Fibroblast of mammary gland (primary cell): ENCODE measurements at places on chromosomes 7 and 10.
A peak's percentile ranks its signal among the peaks of the same experiment; 100 is the strongest.

DNA sequence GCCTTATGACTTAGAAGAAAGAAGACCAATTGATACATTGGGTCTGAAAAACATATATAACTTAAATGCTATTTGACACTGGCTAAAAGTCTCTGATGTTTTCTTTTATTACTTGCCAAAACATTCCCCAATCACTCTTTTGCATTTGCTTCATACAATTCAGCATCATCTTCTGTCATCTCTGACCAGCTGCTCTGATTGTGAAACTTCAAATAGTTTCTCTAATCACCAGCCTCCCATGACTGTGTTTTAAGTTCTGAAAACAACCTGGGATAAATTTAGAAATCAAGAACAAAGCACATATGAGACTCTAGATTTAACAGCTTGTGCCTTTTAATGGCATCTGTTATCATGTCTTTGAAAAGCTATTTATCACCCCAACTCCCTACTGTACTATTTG lies 208.4 kb upstream of the KCND2 start:
- DNase-seq: peak; percentile 94

DNA sequence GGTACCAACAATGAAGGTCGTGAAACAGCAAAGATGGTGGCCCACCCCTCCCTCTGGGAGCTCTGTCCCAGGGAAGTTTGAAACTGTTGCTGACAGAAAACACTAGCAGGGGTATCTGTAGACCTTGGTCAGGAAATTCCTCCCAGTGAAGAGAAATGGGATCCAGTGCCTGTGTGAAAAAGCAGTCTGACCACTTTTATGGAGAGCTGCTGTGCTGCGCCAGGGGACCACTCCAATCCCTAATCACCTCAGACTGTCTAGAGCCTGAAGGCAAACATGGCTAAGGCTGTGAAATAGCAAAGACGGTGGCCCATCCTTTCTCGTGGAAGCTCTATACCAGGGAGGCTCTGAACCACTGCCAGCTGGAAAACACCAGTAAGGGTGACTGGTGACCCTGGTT lies 38.3 kb upstream of the TMEM140 start:
- no peak for DNase-seq

DNA sequence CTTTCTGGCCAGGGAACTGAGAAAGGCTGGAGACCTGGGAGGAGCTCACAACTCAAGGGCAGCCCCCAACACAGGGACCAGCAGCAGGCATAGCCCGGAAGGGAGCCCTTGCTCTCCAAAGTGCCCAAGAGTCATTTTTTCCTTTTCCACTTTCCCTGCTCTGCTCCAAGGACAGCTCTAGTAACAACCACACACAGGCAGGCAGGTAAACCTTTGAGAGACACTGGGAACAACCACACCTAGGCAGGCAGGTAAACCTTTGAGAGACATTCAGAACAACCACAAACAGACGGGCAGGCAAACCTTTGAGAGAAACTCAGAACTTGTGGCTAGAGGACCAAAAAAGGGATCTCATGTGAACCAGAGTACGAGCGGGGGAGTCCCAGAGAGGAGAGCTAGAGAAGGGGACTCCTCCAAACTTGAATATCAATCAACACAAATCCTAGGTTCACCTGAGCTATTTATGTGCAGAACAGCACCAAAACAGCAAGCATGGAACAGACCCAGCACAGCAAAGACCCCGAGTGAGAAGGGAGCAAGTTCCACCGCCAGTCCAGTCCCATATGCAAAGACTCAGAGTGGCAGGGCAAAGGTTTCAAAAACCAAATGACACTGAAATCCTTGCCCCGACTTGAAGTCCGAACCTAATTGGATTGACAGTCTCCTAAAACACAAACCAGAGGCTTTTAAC lies 33.6 kb upstream of the GUSB start:
- DNase-seq: no peak

GRCh38 chr10:389261-389790 lies 254.1 kb downstream of the ZMYND11 start:
- no peak for DNase-seq

- DNase-seq: no peak
Observed at GRCh38 chr10:77687621-77688020, 50.0 kb upstream of the KCNMA1 start.

DNA sequence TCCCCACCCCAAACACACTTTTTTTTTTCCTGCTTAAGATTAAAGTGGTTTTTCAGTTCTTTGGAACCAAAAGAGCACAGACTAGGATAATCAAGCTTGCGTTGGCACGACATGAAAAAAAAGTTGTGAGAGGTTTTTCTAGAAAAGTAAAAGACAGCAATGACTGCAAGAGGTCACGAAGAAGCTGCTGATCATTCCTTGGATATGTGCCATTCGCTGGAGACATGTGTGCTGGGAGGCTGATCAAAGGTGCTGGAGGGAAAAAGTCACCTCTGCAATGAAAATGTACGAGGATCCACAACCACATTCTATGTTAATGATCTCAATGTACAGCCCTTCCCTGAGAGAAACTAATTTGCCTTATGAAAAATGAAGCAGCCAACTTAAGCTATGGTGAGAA lies 5.4 kb downstream of the AKR1B1 start:
- peak; percentile 25 for DNase-seq

DNA sequence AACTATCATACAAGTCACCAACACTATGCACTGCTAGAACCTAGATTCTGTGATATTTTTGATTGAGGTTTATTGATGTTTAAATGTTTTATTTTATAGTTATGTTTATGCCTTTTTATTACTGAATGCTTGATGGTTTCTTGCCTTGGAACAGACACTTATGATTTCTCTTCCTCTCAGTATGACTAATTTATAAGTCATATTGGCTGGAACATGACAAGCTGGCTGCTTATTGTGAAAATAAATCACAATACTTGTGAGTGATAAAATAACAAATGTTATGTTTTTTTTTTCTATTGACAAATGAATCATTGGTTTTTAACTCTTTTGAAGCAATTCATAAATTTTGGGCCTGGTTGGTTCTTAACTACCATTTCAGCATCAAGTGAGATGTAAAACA lies 142.0 kb upstream of the MALRD1 start:
- no peak for DNase-seq
